ENCODE measurements at places on chromosomes 7 and 10. TPM values are rescaled to one million over a fixed set of nuclear protein-coding genes. Genes with fewer than 3 reads are reported as not detected.

DNA sequence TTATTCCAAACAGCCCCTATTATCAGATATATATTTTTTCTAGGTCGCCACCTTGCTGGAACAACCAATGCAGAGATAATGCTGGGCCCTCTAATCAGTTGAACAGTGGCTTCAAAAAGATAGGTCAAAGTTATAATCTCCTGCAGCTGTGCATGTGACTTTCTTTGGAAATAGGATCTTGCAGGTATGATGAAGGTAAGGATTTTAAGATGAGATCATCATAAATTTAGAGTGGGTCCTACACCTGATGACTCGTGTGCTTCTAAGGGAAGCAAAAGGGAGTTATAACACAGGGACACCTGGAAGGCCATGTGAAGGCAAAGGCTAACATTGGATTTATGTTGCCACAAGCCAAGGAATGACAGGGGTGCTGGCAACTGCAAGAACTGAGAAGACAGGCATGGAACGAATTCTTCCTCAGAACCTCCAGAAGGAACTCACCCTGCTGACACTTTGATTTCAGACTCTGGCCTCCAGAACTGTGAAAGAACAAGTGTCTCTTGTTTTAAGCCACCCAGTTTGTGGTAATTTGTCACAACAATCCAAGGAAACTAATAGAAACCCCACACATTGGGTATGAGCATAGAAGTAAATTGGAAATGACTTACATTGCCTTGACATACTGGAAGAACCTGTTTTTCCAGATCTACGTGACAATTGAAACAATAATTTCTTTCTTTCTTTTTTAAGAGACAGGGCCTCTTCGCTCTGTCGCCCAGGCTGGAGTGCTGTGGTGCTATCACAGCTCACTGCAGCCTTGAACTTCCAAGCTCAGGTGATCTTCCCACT, 34.4 kb downstream of the CCDC71L start:
- no peak for DNase-seq

DNA sequence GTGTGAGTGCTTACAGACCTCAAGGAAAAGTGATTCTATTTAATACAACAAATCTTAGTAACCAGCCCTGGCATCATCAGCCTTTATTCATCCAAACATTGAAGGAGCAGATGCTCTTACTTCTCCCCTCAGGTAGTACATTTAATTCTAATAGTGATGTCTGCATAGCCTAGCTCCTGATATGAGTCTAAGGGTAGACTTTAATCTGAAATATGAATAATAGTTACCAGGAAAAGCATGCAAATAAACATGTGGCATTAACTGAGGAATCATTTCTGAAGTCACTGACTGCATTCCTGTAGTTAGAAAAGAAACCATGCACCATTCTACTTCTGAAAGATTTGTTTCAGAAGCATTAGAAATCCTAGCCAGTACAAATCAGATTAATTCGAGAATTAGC, 25.7 kb upstream of the LMBR1 start:
- DNase-seq: no peak

DNA sequence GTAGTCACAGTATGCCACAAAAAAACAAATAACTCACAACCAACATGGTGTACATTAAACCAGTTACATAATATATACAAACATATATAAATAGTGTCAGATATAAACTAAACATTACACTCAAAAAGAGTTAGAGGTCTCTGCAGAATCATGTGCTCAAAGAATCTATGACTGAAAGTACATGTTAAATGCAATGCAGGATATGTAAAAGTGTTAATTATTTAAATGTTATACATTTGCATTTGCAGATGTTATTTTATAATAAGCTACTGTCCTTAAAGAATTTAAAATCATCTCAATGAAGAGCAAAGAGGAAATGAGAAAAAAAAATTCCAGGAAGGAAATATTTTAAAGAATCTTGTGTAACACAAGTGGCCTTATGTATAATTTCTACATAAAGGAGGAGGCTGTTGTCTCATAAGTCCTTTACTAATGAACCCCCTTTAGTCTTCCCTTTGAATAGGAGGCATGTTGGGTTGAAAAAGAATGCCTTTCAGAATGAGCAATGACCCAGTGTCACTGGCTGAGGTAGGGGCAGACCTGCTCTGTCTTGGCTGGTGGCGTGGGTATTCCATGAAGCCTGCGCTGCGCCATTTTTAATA, 148.9 kb downstream of the ITGA8 start:
- no peak for DNase-seq

GRCh38 chr10:98323221-98324164, 55.5 kb upstream of the LOXL4 start:
- DNase-seq: no peak

SRRM3 gene
- 0.35 TPM for polyA plus RNA-seq

NOS3 gene
- polyA plus RNA-seq: 4.1 TPM

GRCh38 chr7:40640566-40640965, 505.8 kb downstream of the SUGCT start:
- no peak for DNase-seq

- DNase-seq: no peak
Measured at GRCh38 chr7:37097276-37097675, 351.4 kb downstream of the ELMO1 start.
